Naive thymus-derived CD8-positive, alpha-beta T cell (primary cell): ENCODE measurements at places on chromosomes 16 and 17.

DNA sequence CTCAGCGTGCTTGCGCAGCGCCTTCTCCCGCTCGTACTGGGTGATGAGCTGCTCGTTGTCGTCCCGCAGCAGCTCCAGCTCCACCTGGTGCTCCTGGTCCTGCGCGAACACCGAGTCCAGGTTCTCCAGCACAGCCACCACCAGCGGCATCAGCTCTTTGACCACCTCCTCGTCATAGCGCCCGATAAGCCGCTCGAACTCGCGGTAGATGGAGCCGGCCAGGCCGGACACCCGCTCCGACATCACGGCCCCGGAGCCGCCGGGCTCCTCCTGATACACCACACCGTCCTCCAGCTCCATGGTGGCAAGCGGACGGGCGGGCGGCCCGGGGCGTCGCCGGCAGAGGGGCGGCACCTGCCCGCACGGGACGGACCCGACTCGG, 320 bp downstream of the SPAG9 start:
- DNase-seq = no peak

DNA sequence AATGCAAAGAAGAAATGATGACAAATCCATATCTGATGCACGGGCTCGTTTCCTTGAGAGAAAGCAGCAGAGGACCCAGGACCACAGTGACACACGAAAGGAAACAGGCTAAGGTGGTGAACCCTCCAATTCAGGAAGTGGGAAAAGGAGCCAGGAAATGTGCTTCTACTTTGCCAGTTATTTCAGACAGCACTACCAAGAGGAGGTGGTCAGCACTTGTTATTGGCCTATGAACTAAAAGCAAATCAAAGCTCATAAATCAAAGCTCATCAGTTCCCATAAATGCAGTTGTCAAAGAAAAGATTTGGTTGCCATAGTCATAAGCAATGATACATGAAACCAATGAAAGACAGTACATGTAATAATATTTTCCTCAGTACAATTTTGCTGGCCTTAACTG, 12.6 kb upstream of the CLTC start:
- no peak for DNase-seq

DNA sequence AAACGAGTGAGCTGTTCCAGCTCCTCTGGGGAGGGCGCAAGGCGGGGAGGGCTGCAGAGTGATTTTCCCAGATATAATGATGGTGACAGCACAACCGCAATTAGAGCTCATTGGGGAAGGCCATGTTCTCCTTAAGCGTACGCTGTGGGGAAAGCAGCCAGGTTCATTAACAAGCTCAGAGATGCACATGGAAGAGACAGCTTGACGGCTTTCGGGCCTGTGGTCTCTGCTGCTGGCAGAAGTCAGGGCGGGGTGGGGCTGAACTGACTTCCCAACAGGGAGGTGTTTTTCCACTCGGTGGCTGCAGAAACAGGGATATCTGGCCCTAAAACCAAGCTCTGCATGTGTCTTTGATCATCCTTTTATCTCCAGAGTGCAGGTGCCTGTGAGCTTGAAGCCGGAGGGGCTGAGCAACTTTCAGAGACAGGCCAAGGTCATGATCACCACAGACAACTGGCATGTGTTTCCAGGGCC, 24.0 kb upstream of the CACNG1 start:
- DNase-seq = no peak

- DNase-seq = no peak
Observed at GRCh38 chr17:27944546-27945332, 51.6 kb upstream of the LYRM9 start.

DNA sequence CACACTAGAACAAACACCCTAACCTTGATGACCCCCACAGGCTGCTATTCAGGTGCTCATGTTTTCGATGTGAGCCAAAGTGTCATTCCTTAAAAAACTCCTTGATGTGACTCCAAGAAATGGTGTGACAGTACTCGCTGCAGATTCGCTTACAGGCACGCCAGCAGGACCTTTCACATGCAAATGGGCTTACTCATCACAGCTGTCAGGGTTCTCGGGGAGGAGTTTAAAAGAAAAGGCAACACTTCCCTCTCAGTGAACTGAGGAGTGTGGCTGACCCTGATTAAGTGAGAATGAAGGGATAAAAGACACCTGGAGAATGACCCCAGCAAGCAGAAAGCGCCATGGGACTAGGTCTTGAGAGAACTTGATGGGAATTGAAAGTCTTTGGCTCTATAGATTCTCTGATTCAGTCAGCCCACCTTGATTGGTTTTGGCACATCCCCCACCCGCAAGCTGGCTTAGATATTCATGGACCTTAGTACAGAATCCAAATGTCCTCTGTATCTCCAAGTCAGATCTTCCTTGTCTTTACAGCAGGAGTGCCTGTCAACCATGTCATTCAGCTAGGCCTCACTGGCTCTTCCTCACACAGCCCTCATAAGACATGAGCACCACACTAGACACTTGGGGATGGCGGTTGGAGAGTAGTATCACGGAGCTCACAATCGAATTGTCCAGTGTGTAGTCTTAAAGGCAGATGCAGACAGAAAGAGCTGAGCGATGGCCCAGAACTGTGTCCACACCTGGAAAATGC, 82.6 kb downstream of the HIC1 start:
- no peak for DNase-seq

GRCh38 chr17:27535178-27535928, 79.1 kb downstream of the KSR1 start:
- no peak for DNase-seq

GRCh38 chr17:75131278-75132017, at the start of gene NT5C:
Gene NT5C, minus strand, starts transcription at chr17:75131742. Its CDS starts 35 bp downstream, at chr17:75131707.
- DNase-seq = peak; percentile 66

DNA sequence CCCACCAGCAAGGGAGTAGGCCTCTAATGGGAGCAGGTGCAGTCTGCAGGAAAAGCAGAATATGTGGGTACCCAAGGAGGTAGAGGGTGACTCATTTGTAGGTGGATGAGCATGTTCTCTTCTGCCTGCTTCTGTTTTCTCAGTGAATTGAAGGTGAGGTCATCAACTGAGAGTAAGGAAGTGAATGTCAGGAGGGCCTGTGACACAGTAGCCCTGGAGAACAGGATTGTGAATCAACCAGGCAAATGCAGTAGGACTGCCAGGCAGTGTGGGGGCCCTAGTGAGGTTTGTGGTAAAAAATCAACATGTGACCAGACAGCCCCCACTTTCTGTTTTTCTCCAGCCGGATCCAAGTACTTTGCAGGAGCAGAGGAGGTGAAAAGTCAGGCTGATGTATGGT, 150.5 kb upstream of the SOX9 start:
- DNase-seq = no peak

- no peak for DNase-seq
Observed at GRCh38 chr16:11342021-11342855, 3.0 kb upstream of the RMI2 start.

DNA sequence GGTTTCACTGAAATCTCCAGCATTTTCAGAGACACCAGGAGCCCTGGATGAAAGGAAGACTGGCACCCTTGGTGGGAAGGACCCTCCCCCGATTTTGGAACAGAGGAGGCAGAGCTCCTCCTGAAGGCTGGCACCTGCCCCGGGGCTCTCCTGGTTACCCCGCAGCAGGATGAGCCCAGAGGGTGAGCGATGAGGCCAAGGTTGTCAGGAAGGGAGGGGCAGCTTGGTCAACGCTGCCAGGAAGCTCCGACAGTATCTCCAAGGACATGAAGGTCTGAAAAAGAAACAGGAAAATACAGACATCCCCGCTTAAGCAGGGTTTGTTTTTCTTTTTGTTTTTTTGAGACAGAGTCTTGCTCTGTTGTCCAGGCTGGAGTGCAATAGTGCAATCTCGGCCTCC, 15.5 kb upstream of the ACSF3 start:
- no peak for DNase-seq

- no peak for DNase-seq
Observed at GRCh38 chr17:61456688-61457225, 4.5 kb downstream of the TBX4 start.

DNA sequence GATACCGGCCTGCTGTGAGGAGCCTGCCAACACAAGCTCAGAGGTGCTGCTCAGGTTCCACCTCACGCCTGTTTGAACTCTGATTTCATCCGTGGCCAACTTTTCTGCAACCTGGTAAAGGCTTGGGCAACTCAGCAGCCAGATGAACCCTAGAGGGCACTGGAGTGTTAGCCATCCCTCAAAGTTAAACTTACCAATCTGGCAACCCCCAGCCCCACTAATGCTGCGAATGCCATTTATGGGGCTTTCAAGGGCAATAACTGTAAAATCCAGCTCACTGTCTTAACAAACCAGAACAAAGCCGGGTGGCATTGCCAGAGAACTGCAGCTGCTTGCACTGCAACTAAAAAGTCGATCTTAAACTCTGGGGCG, 105.5 kb downstream of the AXIN2 start:
- DNase-seq = no peak

GRCh38 chr17:67818110-67819002, 6.9 kb upstream of the BPTF start:
- DNase-seq = no peak

DNA sequence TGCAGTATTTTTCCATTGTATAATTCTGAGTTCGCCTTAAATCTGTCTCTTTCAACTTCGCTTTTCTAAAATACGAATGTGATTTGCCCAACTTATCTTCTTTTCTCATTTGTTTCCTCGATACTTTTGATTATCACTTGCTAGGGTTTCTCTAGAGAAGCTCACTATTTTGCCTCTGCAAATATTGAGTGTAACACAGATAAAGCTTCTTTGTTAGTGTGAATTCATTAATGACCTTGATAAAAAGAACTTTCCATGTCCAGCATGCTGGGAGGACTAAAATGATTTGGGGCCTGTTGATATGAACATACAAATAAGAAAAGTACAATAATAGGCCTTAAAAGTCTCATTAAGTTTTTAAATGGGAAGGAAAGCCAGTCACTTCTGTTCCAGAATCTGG, 303.3 kb downstream of the MAP2K6 start:
- no peak for DNase-seq

DNA sequence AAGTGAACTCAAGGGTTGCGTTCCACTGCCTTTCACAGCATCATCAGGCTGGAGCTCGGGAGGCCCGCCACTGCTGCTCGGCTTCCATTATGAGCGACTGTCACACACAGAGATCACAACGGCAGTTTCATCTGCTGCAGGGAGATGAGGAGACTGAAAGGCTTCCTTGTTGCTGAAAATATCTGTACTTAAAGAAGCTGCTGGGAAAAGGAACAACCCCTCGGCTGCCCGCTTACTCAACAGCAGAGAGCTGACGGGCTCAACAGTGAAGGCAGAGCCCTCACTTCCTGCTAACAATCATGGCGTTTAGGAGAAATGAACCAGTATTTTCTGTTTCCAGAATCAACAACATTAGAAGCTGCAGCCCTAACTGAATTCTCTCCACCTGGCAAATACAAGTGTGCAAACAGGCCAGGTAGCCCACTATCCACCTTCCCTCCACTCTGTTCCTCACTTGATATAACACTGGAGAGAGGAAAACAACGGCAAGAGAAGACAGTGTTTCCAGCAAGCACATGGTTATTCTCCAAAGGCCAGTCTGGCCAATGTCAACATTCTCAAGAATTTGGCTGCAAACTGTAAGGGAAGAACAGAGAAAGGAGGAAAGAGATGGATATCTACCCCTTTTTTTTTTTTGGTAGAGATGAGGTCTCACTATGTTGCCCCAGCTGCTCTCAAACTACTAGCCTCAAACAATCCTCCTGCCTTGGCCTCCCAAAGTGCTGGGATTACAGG, 33.7 kb downstream of the MBTPS1 start:
- no peak for DNase-seq
